Daoy (cell line): ENCODE measurements at places on chromosomes 1 and 21. TPM values are rescaled to one million over a fixed set of nuclear protein-coding genes. Genes with fewer than 3 reads are reported as not detected.

- DNase-seq: no peak
Observed at GRCh38 chr1:193471981-193472380, 285.6 kb upstream of the B3GALT2 start.

DNA sequence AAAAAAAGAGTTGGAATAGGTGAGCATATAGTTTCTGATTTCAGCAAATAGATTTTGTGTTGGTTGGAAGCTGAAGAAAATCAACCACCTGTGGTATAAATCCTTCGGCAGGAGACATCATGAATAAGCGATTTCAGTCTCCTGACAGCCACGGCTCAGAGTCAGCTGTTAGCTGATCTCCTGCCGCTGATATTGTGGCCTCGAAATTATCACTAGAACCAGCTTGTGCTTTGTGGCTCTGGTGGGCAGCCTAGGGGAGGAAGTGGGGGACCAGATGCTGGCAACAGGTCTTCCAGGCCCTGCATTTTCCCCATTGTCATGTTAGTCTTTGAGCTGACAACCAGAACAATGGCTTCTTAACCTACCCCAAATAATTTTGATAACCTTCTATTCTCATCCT is 842 bp upstream of the GCSAML start:
- DNase-seq: no peak

DNA sequence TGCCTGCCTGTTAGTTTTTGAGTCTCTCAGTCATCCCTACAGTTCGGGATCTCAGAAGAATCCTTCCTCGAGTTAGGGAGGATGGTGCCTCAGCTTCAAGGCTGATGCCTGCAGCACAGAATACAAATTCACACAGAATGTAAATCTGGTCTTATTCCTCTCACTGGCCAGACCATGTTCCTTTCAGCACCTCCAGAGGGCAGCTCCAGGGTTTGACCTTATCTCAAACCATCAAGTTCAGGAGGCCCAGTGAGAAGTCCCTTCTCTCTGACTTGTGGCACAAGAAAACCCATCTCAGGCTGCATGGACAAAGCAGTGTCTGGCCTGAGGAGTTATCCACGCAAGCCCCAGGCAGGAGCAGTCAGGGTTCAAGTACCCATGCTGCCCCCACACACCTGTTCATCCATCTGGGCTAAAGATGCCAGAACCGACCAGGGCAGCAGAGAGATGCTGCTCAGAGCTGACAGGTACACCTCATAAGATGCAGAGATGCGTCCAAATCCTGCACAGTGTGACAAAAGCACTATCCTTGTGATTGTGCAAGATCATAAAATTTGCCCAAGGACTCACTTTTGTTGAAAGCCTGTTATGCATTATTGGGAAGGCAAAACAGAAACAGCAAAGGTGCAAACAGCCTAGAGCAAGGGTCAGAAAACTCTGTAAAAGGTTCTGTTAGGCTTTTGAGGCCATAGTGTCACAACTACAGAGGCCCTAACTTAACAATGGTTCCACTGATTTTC is 49.8 kb downstream of the BCAR3 start:
- DNase-seq: no peak

GRCh38 chr1:167333124-167333523 is 112.4 kb downstream of the POU2F1 start:
- DNase-seq: no peak

- peak; percentile 72 for DNase-seq
Observed at GRCh38 chr1:38005195-38006007, at the start of gene FHL3. FHL3 (minus strand) TSS chr1:38005514; CDS start chr1:37999412, 6,102 bp downstream.

GRCh38 chr1:232225336-232226131 is 404.4 kb downstream of the SIPA1L2 start:
- no peak for DNase-seq

- peak; percentile 48 for DNase-seq
Observed at GRCh38 chr1:174976436-174977108, 23.2 kb upstream of the CACYBP start.

- peak; percentile 78 for DNase-seq
Observed at GRCh38 chr21:45404730-45405270, at the start of gene COL18A1. COL18A1 (plus strand) TSS chr21:45405165; CDS start chr21:45405231, 66 bp downstream.

- DNase-seq: no peak
Observed at GRCh38 chr1:39711966-39712340, 20.7 kb upstream of the HPCAL4 start.

DNA sequence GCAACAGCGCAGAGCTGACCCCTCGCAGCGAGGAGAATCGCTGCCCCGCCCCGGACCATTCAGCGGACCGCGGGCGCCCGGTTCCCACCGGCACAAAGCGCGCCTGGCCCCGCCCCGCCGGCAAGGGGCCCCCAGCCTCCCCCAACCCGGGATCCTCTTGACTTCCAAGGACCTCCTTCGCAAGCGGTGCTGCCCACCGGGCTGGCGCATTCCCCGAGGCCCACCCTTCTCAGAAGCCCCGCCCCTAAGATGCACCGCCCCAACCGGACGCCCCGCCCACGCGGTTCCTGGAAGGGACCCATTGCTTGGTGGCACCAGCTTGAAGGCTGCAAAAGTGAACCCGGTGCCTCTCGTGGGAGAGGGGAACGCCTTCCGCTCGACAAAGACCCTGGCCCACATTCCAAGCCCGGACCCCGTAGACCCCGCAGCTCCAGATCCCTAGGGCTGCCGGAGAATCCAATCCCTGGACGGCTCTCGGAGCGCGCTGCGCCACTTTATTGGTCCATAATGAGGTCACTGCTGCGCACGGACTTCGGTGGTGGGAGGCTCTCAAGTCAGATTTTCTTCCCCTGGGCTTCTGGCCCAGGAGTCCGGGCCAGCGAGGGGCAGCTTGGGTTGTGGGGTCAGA is 2.0 kb downstream of the HES3 start:
- peak; percentile 74 for DNase-seq

- no peak for DNase-seq
Observed at GRCh38 chr1:181187337-181188126, 99.0 kb downstream of the IER5 start.

- peak; percentile 72 for DNase-seq
Observed at GRCh38 chr1:14923727-14924452, 229.7 kb upstream of the TMEM51 start.

DNA sequence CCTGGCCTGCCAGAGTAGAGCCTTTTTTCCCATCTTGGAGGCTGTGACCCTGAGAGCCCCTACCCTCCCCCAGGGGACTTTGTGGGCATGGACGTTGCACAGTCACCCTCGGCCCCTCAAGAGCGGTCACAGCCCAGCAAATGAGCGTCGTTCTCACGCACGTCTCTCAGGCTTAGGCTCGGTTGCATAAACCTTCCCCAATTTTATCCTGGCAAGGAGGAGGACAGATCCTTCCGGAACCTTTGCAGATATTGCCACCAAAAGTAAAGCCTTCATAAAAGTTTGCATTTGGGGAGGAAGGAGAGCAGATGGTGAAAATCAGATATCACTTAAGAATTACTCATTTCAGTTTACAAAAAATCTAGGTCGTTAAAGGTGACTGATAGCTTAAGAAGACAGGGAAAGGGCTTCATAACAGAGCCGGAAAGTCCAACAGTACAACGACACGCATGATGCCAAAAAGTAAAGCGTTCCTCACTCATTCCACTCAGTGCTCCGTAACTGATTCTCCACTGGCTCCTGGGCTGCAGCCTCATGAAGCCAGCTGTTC is 29.3 kb downstream of the PDE9A start:
- no peak for DNase-seq

DNA sequence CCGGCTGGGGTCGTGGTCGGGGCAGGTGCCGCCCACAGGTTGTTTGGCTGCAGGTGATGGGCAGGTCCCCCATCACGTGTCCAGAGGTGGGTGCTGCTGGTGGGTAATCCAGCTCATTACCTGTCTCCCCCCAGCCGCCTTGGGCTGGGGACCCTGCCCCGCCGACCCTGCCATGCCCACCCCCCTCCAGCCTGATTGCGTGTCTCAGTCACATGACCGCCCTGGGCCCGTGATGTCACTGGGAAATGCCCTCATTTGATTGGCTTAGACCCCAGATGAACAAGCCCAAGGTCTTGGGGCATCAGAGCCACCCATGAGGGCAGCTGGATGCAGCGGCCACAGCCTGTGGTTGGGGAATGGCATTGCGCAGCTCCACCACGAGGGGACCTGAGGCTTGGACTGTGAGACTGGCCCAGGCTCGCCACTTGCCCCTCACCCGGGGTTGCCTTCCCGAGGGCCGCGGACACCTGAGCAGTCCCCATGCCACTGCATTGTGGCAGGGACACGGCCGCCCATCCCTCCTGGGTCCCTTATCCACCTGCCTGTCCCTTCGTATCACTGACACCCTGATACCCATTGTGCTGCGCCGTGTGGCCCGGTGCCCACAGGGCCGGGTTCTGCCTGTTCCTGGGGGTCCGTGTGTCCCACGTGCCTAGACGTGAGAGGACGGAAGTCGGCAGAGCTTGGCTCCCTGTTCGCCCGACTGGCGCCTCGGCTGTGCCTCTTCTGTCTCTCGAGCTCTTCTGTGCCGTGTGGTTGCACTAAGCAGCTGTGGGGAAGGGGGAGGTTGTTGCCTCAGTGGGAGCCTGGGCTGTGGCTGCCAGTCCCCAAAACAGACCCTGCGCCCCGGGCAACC is 68.0 kb downstream of the FAAP20 start:
- no peak for DNase-seq

DNA sequence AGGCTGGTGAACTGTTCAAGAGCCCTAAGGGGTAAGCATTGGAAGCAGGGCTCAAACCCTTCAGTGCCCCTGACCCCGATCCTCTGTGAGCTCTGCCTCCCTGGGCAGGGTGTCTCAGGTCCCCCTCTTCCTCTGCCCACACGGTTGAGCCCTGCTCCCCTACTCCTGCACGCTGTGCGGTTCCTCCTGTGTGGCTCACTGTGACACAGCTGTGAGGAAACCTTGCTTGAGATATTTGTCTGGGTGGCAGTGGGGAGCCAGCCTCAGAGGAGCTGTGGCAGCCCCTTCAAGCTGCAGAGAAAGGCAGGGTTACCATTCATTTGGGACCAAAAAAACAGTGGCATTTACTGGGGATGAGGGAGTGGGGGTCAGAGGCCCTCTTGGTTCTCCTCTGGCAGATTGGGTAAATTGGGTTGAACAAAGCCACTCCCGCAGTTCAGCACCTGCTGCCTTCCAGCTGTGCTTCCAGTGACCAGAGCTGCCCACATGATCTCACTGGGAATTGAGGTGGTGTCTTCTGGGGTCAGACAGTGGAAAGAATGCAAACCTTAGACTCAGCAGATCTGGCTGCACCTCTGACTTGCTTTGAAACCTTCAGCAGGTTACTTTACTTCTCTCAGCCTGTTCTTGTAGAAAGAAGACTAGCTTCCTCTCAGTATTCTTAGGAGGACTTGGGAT is 60.6 kb upstream of the CD1D start:
- no peak for DNase-seq

GRCh38 chr1:184354719-184355118 is 32.1 kb upstream of the C1orf21 start:
- no peak for DNase-seq

DNA sequence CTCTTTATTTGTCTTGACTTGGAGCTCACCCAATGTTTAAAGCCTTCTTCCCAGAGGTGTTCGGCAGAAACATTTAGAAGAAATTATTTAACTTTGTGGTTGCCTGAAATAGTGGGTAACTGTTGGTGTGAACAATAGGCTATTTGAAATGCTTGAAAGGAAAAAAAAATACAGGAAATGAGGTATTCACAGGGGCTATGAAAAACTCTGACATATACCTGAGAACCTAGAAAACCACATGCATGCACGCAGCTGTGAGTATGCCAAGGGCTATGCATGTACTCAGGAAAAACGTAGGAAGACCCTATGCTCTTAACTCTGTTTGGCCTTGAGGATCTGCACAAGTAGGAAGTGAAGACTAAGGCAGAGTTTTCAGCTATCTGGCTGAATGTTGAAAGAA is 16.4 kb upstream of the RNF186 start:
- no peak for DNase-seq

GRCh38 chr1:180816132-180816531 is 96.6 kb upstream of the KIAA1614 start:
- DNase-seq: no peak

GRCh38 chr1:37153116-37154100 is 119.1 kb upstream of the GRIK3 start:
- no peak for DNase-seq

DNA sequence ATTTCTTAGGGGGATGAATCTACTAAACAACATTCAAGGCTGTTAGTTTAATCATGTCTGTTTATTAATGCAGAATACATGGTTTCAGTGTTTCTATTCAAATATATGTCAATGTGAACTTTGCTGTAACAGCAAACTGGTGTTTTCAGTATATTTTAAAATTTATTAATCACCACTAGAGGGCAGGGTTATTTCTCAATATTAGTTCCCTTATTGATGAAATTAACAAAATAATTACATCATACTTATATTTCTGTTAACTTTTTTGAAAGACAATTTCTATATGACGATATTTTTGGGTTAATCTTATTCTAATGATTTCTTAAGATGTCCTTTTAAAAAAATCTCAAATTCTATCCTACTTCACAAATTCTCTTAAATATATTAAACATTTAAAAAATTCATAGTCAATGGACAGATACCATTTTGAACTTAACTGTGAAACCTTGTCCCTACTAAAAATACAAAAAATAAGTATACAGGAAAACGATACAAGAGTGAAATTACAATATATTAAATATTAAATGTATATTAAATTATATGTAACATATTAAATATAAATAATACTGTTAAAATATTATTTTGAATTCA is 1034.1 kb upstream of the PRMT6 start:
- no peak for DNase-seq

- no peak for DNase-seq
Observed at GRCh38 chr1:212669600-212669999, 30.0 kb downstream of the BATF3 start.

- peak; percentile 29 for DNase-seq
Observed at GRCh38 chr1:30902593-30903290, 5.8 kb downstream of the SDC3 start.

- DNase-seq: no peak
Observed at GRCh38 chr1:160092366-160093068, 5.9 kb downstream of the IGSF8 start.

DNA sequence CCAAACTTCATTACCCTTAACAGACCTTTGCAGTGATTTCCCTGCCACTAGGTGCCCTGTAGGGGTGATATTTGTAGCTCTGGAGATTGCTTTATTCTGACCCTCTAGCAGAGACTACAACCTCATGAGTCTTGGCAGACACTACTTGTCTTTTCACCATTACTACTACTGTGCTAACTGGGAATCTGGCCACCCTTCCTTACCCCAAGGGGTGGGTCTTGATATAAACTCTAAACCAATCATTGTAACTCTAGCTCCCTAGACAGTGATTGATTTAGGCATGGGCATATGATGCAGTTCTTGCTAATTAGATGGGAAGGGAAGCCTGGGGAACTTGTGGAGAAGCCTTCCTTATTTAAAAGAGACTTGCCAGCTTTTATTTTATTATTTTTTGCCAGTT is 3.9 kb downstream of the KPNA6 start:
- no peak for DNase-seq

- peak; percentile 19 for DNase-seq
Observed at GRCh38 chr1:98398649-98399048, 262.9 kb upstream of the SNX7 start.

Gene C21orf58
- total RNA-seq: 12.4 and 16.9 TPM in 2 replicates

Gene S100A7
- not detected in 2 replicates for total RNA-seq

Gene FAM177B
- total RNA-seq: not detected in 2 replicates

Gene TMPRSS15
- 0.03 and 0.23 TPM in 2 replicates for total RNA-seq

Gene PTPN7
- total RNA-seq: 1.3 and 1.5 TPM in 2 replicates

Gene TARS2
- total RNA-seq: 17.8 and 21.8 TPM in 2 replicates

Gene RCAN1
- 66.9 and 71.9 TPM in 2 replicates for total RNA-seq

Gene SV2A
- 8.8 and 9.0 TPM in 2 replicates for total RNA-seq

Gene RLF
- total RNA-seq: 10.0 and 15.8 TPM in 2 replicates

Gene IL12RB2
- 0.57 and 0.80 TPM in 2 replicates for total RNA-seq

Gene FAM163A
- total RNA-seq: 0.06 TPM in 1 of 2 replicates, not detected in the other
